ENCODE measurements at places on chromosomes 3 and 15. TPM values are rescaled to one million over a fixed set of nuclear protein-coding genes. Genes with fewer than 3 reads are reported as not detected.

DNA sequence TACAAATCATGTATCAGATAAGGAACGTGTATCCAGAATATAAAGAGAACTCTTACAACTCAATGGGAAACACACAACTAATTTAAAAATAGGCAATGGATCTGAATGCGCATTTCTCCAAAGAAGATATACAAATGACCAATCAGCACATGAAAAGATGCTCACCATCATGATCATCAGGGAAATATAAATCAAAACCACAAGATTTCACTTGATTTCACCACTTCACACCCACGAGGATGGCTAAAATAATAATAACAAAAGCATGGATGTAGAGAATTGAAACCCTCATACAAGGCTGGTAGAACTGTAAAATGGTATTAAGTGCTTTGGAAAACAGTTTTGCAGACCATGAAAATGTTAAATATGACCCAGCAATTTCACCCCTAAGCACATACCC lies 26.7 kb upstream of the SLC12A8 start:
- DNase-seq, result no peak

GRCh38 chr3:71421475-71421819 lies 162.1 kb downstream of the FOXP1 start:
- no peak for DNase-seq

DNA sequence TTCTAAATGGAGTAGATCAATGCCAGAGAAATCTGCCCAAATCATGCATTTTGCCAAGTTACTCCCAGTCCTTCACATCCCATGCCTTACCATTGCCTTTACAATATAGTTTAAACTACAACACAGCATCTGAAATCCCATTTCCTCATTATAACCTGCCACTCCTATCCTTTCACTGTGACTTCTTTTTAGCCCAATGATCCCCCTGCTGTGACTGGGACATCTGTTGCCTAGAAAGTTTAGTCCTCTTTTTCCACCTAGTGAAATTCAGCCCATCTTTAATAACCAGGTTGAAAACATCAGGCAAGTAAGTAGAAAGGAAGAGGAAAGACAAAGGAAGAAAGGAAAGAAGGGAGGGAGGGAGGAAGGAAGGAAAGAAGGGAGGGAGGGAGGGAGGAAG lies 627.9 kb upstream of the ZNF385D start:
- DNase-seq, result no peak

DNA sequence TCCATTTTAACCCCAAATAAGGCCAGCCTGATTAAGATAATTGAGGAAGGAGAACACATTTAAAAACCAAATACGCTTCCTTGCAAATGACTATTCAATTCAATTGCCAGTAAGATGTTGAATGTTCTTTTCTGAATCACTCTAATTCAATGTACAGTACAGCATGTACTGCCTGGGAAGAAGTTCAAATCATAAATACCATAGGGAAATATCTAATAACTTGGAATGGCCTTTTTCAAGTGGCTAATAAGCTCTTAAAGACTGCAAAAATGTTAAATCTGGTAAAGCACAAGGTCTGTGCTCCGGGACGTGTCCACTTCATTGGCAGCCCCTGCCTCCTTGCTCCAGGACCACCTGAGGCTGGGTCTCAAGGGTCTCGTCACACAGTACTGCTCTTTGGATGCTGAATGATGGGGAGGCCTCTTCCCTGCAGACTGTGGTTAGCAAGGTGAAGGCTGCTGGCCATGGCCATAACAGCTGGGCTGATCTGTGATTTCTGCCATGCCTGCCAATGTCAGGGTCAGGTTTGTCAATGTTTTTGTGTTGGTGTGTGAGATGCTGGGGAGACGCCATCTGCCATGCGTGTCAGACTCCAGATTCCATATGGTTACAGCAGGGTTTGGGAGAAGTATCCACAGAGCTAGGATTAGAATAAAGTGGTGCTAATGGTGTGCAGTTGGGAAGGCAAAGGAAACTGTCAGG lies 300.5 kb downstream of the ADAMTS17 start:
- DNase-seq, result no peak

GRCh38 chr15:90812171-90812957 lies 56.0 kb upstream of the FURIN start:
- DNase-seq, result no peak

GRCh38 chr3:165852711-165853110 lies 15.5 kb upstream of the BCHE start:
- DNase-seq, result no peak

CHRD gene
- 18.6 TPM for total RNA-seq

KLF15 gene
- 10.6 TPM for total RNA-seq

Measured in posterior vena cava (tissue), 2 donors.